ENCODE measurements at places on chromosomes 12 and 14.

GRCh38 chr14:84671776-84672175 lies 858.2 kb upstream of the FLRT2 start:
- no peak for DNase-seq

GRCh38 chr12:76346236-76346635 lies 2.0 kb downstream of the BBS10 start:
- DNase-seq = no peak

DNA sequence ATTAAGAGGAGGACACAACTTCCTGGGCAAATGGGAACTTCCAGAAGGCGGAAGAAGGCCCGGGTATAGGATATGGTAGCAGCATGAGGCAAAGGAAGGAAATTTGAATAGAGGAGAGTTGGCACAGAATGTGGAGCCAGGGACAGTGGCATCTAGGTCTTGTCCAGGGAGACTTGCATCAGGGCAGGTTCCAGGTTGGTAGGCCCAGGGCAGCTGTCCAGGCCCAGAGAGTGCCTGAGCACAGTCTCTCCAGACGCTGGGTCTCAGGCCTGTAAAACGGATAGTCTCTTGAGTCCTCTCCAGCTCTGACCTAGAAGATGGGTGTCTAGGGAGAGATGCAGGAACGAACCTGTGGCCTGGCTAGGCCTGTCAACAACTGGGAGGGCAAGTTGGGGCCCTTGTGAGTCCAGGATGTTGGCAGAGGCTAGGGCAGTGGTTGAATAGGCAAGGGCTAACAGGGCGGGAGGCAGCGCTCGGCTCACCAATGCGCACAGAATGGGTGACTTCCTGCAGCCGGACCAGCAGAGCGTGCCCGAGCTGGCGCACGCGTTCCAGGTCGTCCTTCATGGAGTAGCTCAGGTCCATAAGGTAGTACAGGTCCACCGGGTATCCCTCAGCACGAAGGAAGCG lies 9.9 kb downstream of the ITGB7 start:
- no peak for DNase-seq

DNA sequence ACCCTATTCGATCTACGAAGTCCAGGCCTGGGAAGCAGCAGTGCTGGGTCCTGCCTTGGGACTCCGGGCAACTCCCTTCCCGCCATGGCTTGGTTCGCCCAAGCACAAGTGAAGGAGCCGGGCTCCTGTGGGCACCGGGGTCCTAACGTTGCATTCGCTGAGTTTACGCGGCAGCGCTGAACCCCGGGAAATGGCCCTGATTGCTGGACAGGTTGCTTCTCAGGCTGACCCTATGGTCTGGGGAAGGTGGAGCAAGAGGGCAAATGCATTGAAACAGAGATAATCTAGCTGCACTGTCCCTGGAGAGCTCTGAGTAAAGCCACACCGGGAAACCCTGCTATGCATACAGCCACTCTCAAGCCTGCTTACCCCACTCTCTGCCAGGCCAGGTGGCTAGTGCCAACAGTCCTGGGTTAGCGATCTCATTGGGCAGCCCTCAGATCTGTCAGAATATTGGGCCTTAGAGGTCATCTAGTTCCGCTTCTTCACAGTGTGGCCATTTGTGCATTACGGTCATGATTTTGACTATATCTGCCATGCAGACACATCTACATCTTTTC lies 11.3 kb downstream of the SYNE3 start:
- no peak for DNase-seq

GRCh38 chr14:87388946-87389345 lies 604.0 kb downstream of the GALC start:
- DNase-seq = no peak

GRCh38 chr12:59843260-59843843 lies 247.5 kb downstream of the SLC16A7 start:
- DNase-seq = no peak

DNA sequence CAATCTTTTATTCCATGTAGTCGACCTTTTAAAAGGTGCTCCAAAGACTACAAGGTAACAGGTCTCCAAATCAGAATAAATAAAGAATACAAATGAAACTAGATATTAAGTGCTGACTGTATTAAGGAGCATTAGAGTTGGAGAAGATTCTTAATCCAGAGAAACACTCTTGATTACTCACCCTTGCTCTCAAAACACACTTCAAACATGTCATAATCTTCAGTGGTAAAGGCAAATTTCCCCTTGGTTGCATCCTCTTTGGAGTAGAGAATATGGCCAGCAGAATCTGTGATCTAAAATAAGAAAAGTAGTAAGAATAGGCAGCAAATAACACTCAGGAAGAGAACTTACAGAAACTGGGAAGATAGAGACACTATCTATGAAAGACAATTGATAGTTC lies 24.6 kb downstream of the TMED10 start:
- DNase-seq = no peak

GRCh38 chr12:16526693-16527092 lies 79.3 kb downstream of the LMO3 start:
- no peak for DNase-seq

DNA sequence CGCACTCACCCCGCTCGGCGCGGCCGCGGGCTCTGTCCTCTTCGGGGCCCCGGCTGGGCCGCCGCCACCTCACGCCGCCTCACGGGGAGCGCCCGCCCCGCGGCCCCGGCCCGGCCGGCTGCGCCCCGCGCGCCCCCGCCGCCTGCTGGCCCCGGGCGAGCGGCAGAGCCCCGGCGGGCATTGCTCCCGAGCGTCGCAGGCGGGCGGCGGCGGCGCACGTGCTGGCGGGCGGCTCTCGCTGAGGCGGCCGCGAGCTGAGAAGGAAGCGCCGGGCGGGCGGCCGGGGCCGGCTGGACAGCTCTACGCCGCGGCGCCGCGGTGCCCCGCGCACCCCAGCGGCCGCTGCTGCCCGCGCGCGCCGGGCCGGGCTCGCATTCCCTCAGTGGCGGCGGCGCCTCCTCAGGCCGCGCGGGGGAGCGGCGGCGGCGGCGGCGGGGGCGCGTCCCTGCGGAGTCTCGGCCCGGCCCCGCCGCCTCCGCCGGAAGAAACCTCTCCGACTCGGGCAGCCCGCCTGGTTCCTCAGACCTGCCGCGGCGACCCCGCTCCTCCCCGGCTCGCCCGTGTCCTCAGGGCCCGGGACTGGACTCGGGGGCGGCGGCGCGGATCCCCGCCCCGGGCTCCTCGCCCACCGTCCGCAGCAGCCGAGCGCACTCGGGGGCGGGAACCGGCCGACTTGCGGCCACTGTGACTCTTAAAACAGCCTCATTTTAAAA lies at the start of gene PITPNM2:
Gene PITPNM2 (minus strand): TSS at position 347 of the 713 bp plus-strand sequence. CDS start 116,500 bp downstream, outside the sequence.
- peak; percentile 49 for DNase-seq

GRCh38 chr12:84135586-84136279 lies 776.9 kb downstream of the SLC6A15 start:
- no peak for DNase-seq

DNA sequence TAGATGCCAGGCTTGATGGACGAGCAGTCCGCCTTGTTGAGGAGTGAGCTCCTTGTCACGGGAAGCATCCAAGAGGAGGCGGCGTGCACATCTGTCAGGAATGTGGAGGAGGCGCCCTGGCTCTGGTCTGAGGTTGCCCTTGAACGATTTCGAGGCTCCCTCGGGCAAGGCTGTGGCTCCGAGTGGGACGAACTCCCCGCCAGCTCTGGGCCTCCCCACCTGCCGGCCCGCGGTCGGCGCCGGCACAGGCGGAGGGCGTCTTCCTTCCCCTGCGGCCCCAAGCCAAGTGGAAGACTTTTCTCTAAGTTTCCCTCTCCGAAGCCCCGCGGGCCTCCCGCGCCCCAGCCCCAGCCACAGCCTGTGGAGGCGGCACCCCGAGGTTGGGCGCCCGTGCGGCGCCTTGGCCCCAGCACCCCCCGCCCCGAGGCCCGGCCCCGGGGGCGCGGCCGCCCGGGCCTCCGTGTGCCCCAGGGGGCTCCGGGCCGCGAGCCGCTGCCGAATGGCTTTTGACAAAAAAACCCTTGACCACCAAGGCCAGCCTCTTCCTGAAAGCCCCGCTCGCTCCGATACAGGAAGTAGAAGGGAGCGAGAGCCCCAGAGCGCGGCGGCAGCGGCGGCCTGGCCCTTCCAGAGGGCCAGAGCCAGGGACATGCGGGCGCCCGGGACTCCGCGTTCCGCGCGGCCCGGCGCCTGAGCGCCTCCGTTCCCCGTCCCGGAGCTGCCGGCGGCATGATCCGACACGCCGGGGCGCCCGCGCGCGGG lies at the start of gene RIN3:
Gene RIN3 (plus strand): TSS at position 578 of the 762 bp plus-strand sequence. CDS start 152 bp downstream, at position 730.
- peak; percentile 74 for DNase-seq

DNA sequence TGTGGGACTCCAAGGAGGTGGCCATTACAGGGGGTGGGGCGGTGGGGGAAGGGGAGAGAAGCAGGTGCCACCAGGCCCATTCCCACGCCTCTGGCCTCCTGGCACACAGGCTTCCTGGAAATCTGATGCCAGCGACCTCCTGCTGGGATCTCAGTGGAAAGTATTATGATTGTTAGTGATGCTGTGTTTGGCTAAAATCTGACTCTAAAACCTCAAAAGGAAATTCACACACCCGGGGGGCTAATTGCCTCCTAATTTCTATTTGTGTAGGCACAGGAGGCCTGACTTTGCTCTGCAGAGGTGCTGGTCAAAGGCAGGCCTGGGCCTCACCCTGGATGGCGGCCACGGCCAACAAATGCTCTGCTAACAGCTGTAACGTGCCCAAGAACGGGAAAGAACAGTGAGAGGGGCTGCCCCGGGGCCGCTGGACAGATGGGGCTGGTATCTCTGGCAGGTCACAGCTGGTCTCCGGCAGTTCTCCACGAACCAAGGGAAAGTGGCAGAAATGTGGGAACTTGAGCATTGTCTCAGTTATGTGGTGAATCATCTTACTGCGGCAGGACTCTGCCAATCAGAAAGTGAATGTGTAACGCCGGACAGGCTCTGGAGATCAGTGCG lies 14.3 kb downstream of the FAM181A start:
- DNase-seq = no peak

DNA sequence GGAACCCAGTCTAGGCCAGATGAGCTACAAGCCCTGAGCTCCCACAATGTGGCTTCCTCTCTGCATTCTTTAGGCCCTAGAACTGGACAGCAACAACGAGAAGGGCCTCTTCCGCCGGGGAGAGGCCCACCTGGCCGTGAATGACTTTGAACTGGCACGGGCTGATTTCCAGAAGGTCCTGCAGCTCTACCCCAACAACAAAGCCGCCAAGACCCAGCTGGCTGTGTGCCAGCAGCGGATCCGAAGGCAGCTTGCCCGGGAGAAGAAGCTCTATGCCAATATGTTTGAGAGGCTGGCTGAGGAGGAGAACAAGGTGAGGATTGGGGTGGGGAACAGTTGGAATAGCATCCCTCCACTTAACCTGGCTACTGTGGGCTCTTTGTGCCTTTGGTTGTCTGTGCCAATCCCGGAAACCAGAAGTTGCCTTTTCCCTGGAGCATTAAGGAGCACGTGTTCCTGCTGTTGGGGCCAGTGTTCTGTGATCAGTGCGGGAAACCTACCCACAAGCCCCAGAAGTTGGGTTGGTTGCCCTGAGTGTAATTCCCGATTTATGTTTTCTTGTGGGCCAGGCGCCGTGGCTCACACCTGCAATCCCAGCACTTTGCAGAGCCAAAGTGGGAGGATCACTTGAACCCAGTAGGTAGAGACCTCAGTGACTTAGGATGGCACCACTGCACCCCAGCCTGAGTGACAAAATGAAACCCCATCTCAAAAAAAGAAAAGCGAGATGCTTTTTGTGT lies 6.4 kb downstream of the FKBP4 start:
- no peak for DNase-seq

- no peak for DNase-seq
Measured at GRCh38 chr12:112855375-112855774, 51.4 kb upstream of the OAS1 start.

- DNase-seq = no peak
Measured at GRCh38 chr12:79973801-79974200, 38.9 kb upstream of the PPP1R12A start.

DNA sequence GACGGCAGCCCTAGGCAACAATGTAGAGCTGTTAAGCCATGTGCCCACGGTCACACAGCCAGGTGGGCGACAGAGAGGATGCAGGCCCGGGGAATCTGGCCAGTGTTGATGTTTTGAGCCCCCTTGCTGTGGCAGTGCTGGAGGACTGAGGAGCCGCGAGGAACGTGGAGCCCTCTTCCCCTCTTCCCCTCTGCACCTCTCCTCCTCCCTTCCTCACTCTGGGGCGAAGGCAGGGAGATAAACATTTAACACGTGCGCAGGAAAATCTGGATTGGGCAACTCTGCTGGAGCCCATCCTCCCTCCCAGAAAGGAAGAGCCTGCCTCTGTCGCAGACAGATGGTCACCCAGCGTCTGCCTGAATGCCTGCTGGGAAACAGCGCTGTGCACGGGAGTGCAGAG lies 376.8 kb downstream of the FUT8 start:
- DNase-seq = no peak

DNA sequence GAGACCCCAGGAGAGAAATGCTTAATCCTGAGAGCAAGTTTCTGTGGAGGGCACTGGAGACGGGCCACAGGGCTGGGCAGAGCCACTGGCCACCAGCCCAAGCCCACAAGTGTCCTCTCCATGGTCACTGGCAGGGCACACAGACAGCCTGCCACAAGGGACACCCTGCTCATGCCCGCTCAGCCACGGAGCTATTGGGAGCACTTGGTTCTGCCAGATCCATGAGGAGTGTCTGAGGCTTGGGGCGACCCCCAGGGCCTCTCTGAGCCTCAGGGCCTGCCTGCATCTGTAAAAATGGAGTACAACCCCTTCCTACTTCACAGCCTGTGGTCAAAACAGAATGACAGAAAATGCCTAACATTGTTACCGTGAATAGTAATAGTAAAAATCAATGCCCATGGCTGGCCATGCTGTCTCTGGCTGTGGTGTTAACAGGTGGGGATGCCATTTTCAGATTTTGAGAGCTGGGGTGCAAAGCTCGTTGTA lies 3.2 kb downstream of the PGF start:
- no peak for DNase-seq

DNA sequence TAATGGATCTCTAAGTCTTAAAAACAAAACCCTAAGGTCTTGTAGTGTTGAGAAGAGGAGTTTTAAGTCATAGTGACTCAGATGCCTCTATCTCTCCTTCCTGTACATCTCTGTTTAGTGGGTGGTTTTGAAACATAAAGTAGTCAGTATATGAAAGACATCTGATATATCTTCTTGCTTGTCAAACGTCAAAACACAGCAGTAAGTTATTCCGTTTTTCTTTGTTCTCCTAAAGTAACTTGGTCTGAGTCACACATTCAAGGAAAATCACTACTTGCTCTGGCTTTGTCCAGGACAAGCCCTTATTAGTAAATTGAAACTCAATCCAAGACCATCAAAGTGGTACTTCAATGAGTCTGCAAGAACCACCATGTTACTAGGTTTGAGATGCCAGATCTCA lies 1172.5 kb downstream of the BCL11B start:
- no peak for DNase-seq

- no peak for DNase-seq
Measured at GRCh38 chr14:54465654-54466053, 23.1 kb downstream of the GMFB start.

- DNase-seq = no peak
Measured at GRCh38 chr12:32027684-32028365, 68.6 kb downstream of the RESF1 start.

DNA sequence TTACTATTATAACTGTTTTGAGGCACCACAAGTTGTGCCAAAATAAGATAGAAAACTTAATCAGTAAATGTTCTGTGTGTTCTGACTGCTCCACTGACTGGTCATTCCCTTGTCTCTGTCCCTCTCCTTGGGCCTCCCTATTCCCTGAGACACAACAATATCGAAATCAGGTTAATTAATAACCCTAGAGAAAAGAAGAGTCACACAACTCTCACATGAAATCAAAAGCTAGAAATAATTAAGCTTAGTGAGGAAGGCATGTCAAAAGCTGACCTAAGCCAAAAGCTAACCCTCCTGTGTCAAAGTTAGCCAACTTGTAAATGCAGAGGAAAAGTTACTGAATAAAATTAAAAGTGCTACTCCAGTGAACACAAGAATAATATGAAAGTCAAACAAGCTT lies 53.8 kb upstream of the CCDC196 start:
- no peak for DNase-seq
